ENCODE measurements at places on chromosomes 12 and 14.

DNA sequence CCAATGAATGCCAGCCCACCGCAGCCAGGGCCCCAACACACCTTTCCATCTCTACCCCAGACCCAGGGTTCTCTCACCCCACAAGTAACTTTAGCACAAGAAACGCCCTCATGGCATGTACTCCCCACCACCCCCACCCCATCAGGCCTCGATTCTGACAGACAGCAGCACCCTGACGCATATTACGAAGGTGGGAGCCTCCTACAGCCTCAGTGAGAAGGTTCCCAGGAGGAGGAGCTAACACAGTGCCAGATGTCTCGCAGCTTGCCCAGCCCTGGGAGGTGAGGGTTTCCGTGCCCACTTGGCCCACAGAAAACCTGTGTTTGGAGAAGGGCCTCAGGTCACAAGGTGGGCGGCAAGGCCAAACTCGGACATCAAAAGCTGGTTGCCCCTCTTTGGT lies 32.4 kb downstream of the CCDC88C start:
- no peak for DNase-seq

GRCh38 chr14:100810435-100810834 lies 15.5 kb upstream of the MEG3 start:
- no peak for DNase-seq

DNA sequence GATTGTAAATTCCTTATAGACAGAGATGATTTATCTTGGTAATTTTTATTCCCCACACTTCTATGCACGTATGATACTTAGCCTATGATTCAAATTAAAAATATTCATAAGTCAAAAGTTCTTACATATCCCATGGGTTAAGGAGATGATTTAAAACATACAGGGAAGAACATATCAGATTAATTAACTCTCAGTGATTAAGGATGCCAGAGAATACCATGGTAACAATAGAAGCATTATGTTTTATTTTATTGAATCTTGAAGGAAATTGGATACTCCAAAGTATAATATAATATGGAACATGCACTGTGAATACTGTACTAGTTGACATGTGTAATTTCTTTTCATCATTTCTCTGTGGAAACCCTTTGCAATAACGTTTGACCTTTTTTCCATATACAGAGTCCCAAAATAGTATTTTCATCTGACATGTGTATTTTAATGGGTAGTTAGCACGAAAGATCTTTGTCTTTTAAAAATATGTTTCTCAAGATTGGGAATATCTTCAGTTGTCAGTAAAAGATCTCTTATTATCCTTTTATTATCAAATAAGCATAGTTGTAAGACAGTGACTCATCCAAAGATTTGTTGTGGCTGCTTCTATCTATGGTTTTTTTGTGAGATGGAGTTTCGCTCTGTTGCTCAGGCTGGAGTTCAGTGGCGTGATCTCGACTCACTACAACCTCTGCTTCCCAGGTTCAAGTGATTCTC lies 166.7 kb downstream of the RAD51B start:
- no peak for DNase-seq

DNA sequence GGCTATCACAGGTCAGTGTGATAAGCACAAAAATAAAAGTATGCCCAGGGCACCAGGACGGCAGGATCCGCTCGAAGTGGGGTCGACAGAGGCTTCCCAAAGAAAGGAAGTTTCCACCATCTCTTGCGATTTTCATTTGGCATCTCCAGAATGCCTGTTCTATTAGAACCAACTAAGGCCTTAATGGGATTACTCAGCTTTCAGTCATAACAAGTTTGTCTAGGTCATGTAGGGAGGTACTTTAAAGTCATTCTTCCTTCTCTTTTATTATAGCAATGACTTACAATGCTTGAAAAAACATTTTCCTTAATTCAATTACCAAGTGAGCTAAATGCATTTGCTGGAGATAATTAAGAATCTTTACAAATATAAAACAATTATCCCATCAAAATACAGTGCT lies 83.6 kb upstream of the DIO3 start:
- no peak for DNase-seq

GRCh38 chr12:45611061-45611460 lies 118.4 kb upstream of the ARID2 start:
- DNase-seq: no peak

- no peak for DNase-seq
These were observed 90.7 kb upstream of the PTPRR start for GRCh38 chr12:71011261-71011660.

DNA sequence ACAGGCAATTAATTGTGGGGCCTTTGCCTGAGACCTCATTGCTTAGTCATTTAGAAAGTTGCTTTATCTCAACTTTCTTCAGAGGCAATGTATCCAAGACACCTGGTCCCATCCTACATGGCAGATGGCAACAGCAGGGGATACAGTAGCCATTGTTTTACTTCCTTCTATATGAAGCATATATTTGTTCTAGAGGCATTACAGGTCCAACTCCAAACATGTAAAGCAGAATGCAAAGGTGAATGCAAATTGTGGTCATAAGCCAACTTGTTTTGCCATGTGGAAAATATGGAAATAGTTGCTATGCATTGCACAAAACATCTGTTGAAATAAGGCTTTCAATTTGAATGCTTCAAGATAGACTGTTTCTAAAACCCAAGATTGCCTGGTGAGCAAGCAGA lies 109.8 kb upstream of the BCAT1 start:
- DNase-seq: no peak

DNA sequence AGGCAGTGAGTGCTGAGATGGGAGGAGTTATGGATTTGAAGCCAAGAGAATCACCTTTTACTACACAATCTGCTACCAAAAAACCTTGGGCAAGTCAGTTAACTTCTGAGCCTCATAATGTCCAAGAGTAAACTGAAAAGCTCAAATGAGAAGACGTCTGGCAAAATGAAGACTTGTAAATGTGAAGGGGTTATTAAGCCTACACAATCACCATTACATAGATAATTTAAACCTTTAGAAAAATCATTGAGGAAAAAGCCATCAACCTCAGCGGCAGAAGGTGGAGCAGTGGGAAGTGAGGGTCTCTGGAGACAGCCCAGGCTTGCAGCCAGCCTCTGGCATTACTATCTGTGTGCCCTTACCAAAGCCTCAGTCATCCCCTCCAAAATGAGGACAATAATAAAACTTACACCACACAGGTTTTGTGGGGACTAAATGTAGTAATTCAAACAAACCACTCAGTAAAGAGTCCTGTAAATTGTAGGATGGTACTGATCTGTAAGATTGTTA lies 50.5 kb upstream of the CCDC175 start:
- no peak for DNase-seq

DNA sequence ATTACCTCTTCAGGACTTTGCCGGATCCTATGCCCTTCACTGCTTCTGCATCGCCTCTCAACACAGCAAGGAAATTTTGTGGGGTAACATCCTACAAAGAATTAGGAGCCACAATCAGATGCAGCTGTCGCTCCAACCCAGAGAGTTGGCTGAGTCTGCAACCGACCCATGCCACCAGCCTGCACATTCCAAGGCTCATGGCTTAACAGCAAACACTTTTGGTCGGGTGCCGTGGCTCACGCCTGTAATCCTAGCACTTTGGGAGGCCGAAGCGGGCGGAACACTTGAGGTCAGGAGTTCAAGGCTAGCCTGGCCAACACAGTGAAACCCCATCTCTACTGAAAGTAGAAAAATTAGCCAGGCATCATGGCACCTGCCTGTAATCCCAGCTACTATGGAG lies 32.3 kb downstream of the LGMN start:
- no peak for DNase-seq

DNA sequence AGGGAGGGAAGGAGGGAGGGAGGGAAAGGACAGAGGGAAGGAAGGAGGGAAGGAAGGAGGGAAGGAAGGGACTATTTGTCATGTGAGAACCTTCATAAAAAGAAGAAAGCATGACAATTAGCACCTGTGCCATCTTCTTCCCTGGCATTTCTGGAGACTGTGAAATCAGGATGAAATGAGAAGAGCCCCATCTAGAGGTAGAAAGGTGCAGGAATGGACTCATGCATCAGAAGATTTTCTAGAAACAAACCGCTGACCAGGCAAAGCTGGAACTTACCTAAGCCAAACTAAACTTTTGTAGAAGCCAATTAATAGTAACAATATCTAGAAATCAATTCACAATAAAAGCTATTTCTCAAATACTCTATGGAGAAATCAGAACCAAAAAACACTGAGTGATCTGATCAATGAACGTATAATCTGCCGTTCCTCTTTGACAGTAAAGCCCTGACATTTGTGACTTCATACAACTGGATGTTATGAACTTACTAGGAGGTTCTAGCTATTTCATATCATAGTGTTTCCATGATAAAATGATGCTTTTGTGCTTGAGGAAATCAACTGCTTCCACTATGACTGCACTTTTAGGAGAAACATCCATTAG lies 24.4 kb upstream of the CRACR2A start:
- no peak for DNase-seq

- DNase-seq: no peak
These were observed 97.5 kb downstream of the CRACR2A start for GRCh38 chr12:3655328-3655900.

DNA sequence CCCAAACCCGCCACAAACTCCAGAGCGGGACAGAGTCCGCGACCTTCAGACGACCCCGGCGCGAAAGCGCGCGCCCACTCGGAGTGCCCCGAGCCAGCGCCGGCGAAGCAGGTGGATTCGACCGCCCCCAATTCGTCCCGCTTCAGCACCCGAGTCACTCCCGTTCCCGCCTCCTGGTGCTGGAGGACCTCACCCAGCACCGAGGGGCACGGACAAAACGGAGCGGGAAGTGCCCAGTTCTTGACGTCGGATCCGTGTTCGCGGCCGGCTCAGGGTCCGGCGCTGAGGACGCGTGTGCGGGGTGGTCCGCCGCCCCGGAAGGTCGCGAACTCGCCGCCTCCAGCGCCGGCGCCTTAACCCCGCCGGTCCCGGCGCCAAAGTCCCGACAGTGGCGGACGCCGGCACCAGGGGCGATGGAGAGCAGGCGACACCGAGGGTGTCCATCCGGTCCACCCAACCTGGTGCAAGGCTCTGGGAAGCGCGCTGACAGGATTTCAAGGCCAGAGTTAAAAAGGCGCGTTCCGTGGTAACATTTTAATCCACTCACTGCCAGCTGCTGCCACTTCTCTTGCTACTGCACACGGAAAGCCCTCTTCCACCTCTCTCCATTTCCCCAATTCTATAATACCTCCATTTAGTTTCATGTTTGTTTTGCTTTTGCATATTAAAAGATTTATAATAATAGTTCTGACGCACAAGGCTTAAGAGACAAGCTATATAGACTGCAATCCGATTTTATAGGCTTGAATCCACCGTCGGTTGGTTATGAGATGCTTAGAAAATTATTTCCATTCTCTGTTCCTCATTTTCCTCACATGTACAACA lies 240.0 kb upstream of the CPNE8 start:
- DNase-seq: no peak

Measured in T-helper 17 cell (primary cell).